ENCODE measurements at places on chromosomes 7 and 10. TPM values are rescaled to one million over a fixed set of nuclear protein-coding genes. Genes with fewer than 3 reads are reported as not detected.

ECHDC3 gene
- total RNA-seq: 31.6 TPM

DNA sequence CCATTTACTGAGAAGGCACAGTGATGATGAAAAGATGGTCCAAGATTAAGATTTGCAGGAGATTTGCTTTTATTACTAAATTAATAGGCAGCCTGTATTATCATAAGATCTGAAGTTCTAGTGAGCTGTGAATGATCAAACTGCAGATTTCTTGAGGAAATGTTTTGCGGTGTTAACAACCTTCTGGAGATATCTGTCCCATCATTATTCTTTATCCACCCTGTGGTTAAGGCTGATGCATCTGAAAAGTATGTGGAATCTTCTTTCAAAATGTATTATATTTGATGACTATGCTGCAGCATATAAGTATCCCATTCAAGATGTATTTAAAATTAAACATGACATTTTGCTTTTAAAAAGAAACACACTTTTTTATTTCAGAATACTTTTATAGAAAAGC is 150.3 kb downstream of the POLR1F start:
- no peak for DNase-seq

GRCh38 chr10:110508159-110508788 is 10.6 kb downstream of the DUSP5 start:
- DNase-seq: no peak

NOM1 gene
- total RNA-seq: 17.7 TPM

DNA sequence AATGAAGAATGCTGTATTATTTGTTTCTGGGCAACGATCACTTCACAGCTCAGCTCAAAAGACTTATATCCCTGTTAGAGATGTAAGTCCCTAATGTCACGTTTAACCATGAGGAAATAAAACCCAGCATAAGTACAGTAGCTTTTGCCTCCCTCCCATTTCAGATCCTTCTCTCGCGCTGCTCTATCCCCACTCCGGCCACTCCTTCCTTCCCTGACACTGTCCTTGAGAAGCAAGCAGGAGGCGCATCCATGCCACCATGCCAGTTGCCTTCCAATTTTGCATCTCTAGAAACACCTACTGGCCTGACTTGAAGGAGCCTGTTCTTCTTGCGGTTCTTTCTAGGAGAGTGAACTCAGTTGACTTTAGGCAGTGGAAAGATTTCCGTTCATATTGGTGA is 1.2 kb downstream of the FAM180A start:
- no peak for DNase-seq

PRPS1L1 gene
- not detected for total RNA-seq

NUTM2E gene
- 1.3 TPM for total RNA-seq

DNA sequence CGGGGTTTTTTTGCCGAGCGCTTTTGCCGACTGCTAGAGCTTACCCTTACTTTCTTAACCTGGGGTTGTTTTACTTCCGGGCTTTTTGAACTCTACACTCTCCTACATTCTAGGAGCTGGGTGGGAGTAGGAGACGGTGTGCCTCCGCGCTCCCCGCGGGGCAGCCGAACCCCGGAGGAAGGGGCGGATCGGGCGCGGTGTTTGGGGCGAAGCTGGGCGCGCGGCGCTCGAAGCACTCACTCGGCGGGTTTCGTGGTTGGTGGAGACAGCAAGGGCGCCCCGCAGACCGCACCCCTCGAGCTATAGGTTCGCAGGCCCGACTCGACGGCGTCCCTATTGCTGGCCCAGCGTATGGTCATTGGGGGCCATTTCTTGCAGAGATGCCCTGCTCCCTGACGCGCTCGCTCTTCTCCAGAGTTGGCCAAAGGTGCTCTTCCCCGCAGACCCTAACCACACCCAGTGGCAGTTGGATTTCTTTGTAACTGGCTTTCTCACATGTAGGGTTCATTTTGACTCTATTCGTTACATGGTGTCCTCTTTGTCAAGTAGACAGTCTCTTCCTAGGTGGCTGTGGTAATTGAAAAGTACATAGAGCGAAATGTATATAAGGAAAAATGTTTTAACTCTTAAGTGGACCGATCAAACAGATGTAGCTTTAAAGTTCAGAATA is 364 bp downstream of the ZNF518A start:
- DNase-seq: no peak

DNA sequence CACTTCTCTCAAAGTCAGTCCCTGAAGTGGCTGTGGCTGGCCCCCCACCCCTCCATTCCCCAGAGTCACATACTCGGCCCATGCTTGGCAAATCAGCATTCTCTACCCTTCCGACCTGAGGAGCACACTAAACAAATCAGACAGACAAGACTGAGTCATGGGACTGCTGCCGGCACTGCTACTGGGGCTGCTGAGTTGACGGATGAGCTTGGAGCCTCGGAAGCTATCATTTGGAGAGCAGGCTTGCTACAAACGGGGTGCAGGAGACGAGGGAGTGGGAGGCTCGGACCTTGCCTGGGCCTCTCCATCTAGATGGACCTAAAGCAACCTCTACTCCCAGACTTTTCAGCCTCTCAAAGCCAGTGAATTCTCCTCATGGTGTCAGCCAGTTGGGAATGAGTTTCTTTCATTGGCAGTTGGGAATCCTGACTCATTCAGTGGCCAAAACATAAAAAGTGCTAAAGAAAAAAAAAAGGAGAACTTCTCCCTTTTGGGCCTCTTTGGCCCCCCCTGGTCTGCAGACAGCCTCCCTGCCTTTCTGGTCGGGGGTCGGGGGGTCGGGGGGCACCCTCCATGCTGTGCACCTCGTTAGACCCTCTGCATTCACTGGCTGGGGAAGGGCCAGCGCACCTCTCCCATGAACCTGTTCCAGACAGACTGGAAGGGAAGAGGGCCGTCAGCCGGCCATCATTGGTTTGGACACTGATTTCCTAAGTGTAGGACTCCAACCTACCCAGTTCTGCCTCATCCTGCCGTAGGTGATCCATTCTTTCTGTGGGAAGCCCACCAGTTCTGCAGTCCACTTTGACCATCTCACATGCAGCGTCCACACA is 52.3 kb upstream of the COL13A1 start:
- DNase-seq: no peak

- no peak for DNase-seq
Observed at GRCh38 chr10:93613126-93613525, 789 bp downstream of the PDE6C start.

- no peak for DNase-seq
Observed at GRCh38 chr10:113177156-113177935, 227.3 kb downstream of the TCF7L2 start.

- no peak for DNase-seq
Observed at GRCh38 chr7:73844848-73845460, 2.6 kb upstream of the METTL27 start.

- DNase-seq: no peak
Observed at GRCh38 chr10:1280466-1281404, 224.6 kb downstream of the WDR37 start.

DNA sequence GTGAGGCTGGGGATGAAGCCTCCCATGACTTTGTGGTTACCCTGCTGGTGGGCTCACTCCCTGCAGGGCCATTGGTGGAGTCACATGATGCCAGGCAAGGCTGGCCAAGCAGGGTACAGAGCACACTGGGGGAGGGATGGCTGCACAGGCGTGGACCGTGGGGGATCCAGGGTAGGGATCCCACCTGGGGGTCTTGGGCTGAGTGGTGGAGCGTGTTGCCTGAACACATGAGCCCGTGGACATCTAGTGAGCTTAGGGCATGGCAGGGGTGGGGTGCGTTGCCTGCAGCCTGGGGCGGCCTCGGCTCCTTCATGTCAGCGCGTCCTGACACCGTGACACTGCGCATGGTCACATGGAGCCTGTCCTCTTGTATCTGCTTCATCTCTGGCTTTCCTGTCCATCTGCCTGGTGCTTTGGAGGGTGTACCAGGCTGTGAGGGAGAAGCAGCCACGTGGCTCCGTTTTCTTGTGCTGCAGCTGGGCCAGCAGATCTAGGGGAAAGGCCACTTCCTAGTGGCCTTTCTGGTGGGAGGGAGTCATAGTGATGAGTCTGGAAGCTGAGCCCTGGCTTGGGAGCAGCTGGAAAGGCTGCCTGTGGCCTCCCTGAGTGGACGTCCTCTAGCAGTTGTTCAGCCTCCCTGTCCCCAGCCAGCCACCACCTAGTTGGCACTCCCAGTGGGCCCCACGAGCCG is 96.2 kb downstream of the LHPP start:
- DNase-seq: no peak

ANK3 gene
- 14.8 TPM for total RNA-seq

PAX2 gene
- 5.1 TPM for total RNA-seq

DNA sequence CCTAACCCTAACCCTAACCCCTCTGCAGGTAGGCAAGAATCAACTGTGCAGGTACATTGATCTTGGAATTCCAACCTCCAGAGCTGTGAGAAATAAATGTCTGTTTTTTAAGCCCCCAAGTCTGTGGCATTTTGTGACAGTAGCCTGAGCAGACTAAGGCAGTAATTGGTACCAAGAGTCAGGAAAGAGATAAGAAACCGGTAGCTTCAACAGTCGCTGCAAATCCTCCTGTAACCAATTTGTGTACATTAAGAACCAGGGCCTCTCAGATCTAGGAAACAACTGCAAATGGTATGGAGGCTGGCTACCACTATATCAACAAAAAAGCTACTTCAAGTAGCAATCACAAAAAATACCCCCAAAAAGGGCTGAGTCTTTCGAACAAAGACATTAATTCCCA is 67.3 kb downstream of the DOCK4 start:
- DNase-seq: no peak

- DNase-seq: no peak
Observed at GRCh38 chr7:10657201-10657600, 316.5 kb upstream of the PHF14 start.

DNA sequence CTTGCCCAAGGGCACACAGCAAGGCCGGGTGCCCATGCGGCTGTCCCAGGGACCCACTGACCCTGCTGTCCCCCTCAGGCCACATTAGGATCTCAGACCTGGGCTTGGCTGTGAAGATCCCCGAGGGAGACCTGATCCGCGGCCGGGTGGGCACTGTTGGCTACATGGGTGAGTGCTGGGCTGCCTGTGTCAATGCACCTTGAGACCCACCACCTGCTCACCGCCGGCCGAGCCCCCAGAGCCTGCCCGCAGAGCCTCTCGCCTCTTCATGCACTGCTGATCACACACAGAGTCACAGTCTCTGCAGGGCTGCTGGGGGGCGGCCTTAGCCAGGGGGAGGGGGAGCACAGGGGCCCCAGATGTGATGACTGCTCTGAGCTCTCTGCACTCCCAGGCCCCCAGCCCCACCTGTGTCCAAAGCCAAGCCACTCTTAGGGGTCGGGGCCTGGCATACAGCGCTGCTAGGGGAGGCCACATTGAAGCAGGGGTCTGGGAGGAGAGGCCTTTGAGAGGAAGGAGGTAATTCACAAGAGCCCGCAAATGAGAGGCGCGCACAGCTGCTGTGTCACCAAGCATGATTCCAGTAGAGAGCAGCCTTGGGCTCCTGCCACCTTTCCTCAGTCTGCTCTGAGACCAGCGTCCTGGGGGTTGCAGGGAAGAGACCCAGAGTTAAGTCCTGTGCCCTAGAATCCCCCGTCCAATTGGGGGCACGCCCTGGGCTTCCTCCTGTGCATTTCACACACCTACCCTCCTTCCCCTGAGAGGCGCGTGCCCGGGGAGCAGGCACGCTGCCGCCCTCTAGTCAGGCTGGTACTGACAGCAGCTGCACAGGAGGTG is 100.4 kb downstream of the RGS10 start:
- DNase-seq: no peak

GRCh38 chr7:26343320-26343832 is 51.7 kb downstream of the SNX10 start:
- no peak for DNase-seq

UROS gene
- 82.5 TPM for total RNA-seq

GRCh38 chr10:88820748-88821401 is 18.3 kb downstream of the LIPM start:
- DNase-seq: no peak

DNA sequence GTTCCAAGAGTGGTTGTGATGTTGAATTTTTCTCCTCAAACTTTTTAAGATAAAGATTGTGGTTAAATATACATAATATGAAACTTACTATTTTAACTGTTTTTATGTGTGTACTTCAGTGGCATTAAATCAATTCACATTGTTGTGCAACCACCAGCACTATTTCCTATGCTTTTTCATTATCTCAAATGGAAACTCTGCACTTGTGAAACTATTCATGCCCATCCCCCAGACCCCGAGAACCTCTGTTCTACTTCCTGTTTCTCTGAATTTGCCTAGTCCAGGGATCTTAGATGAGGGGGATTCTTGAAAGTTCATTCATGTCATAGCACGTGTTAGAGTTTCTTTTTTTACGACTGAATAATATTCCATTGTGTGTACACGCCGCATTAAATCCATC is 67.0 kb downstream of the WDR37 start:
- DNase-seq: no peak
